Lower lobe of right lung (tissue), 2 donors: ENCODE measurements at places on chromosomes 2 and 18.

- DNase-seq: no peak
Observed at GRCh38 chr2:9382604-9383235, 40.6 kb downstream of the ITGB1BP1 start.

DNA sequence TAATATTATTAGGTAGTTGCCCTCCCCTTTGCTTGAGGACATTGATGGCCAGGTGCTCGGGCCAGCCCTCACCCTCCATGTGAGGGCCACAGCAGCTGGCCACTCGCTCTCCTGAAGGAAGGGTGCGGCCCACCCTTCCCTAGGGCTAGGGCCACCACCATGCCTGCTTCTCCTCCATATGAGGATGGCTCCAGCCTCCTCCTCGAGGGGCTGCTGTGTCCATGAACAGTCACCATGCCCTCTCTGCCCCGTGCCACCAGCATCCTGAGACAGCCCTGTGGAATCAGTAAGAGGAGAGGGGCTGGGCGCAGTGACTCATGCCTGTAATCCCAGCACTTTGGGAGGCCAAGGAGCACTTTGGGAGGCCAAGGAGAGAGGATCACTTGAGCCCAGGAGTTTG, 2.4 kb downstream of the GPR17 start:
- DNase-seq: peak; percentile 16

GRCh38 chr2:156437272-156437930, 1.2 kb downstream of the GPD2 start:
- peak; percentile 54 for DNase-seq

- DNase-seq: no peak
Observed at GRCh38 chr2:86022661-86023365, 82.9 kb downstream of the POLR1A start.

DNA sequence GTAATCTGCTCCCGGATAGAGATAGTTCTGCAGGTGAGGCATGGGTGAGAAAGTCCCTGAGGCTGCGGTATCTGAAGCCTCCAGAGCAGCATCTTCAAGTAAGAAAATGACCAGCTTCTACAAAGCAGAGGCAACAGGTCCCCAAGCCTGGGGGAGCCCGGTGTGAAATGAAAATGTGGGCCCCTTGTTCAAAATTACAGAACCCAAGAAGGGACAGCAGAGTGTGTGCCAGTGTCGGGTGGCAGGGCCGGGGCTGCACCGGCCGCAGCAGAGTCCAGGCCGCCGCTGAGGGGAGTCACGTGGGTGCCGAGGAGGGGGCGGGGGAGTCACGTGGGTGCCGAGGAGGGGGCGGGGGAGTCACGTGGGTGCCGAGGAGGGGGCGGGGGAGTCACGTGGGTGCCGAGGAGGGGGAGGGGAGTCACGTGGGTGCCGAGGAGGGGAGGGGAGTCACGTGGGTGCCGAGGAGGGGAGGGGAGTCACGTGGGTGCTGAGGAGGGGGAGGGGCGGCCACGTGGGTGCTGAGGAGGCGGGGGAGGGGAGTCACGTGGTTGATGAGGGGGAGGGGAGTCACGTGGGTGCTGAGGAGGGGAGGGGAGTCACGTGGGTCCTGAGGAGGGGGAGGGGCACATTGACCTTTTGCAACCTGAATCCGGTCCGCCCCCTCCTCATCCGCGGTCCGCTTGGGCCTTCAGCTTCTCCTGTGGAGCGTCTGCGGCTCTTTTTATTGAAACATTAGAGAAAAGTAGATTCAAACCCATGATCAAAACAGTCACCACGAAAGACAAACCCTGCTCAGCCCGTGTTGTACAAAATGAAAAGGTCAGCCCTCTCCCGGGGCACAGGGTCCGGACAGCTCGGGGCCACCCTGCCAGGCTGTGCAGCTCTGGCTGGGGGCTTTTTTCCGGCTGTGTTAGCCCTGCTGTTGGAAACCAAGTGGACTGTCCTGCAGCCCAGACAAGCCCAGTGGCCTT, 10.4 kb downstream of the COLEC11 start:
- no peak for DNase-seq

DNA sequence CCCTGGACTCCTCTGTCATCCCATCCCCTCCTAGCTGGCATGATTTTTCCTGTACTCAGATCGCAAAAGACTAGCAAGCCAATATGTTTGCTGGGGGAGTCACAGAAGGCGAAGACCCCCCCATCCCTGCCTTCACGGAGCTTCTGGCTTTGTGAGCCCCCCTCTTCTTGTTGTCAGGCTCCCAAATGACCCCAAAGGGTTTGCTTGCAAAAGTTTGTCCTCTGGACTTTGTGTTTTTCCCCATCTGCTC, 169.9 kb downstream of the SMAD7 start:
- no peak for DNase-seq

DNA sequence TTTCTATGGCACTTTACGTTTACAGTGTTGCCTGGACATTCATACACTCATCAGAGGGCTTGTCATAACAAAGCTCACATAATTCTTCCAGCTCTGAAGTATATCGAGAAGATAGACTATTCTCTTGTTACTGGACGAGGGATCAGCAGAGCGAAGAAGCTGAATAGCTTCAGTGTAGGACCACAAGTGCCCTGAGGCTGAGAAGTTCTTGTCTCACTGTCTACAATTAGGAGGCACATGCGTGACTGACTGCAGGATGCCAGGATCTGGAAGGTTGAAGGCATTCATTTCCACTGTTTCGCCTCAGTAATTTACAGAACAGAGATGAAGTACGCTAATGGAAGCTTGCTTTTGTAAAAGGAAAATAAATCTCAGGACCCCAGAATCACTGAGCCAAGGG, 9.6 kb downstream of the SH3YL1 start:
- no peak for DNase-seq

DNA sequence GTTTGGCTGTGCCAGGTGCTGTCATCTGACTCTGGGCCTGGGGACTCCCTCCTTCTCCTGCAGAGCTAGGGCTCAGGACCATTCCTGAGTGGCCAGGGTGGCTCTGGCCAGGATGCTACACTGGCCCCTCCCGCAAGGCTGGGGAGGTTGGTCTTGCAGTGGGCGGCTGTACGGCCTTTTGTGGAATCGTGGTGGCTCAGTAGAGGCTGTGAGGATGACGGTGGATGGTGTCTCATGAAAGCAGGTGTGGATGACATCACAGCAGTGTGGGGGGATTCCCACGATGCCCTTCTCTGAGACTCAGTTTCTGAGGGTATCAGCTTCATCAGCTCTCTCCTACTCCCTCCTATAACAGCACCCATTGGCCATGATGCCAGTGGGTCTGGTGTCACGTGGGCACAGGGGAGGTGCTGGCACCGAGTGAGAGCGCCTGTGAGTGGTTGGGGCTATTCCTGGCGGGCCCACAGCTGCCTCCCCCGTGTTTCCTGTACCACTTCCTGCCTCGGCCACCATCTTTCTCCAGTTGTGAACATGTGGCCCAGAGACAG, 144.2 kb upstream of the HDAC4 start:
- no peak for DNase-seq

- peak; percentile 82 for DNase-seq
Observed at GRCh38 chr2:55923091-55923981, at the start of gene EFEMP1. Gene EFEMP1 (minus strand): TSS chr2:55923782. CDS start chr2:55922440, 1,342 bp downstream.

GRCh38 chr2:28449488-28450395, 46.1 kb upstream of the PLB1 start:
- no peak for DNase-seq

DNA sequence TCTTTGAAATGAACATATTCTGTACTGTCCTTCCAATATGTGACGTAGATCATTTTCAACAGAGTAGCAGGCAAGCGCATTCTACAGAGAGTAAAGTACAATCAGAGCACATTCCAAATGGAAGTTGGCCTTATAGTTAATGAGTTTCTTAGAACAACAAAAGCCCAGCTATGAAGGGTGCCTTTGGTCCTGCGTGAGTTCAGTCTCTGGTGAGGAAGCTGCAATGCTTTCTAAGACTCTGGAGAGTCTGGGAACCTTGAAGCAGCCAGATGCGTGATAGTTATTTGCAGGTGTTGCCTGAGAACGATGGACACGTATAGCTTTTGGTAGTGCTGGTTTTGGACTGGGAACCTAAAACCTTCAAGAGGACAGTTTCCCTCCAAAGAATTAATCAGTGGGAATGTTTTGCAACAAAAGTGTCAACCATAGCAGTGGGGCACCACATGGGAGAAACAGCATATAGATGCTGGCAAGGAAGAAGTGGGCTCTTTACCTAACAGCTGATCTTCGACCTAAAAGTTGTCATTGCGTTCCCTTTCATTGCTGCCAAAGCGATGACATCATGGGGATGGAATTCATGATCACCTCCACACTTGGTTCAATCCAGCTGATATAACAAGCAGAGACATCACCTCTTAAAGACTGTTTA, 9.3 kb upstream of the SNORC start:
- DNase-seq: no peak

DNA sequence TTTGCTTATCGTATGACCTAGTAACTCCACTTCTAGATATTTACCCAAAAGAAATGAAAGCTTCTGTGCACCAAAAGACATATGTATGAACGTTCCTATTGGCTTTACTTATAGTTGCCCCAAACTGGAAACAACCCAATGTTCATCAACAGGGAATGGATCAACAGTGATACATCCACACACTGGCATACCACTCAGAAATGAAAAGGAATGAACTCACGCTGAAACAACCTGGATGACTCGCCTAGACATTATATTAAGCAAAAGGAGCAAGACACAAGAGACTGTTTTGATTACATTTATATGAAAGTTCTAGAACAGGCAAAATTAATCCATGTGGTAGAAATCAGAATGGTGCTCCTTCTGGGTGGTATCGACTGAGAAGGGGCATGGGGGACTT, 18.9 kb downstream of the ADRA2B start:
- DNase-seq: no peak

DNA sequence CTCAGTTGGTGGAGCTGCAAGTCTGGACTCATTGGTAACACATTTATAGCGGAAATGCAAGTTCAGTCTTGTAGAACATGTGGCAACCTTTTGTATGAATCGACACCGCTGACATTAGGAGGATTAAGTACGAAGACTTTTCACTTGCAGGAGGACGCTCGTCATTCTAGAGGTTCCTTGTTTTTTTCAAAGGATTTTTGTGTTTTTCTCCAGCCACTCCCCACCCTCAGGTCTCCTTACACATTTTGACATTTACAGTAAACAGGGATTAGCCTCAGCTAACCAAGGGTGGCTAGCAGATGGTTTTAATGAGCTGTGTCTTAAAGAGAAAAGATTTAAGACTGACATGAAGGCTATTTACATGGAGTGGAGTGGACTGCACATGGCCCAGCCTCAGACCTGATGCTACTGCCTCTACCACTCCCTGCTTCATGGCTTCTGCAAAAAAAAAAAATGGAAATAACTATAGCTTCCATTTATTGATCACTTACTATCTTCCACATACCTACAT, 173.8 kb downstream of the TRIB2 start:
- no peak for DNase-seq

GRCh38 chr2:110871637-110872036, 139.3 kb downstream of the ACOXL start:
- no peak for DNase-seq

DNA sequence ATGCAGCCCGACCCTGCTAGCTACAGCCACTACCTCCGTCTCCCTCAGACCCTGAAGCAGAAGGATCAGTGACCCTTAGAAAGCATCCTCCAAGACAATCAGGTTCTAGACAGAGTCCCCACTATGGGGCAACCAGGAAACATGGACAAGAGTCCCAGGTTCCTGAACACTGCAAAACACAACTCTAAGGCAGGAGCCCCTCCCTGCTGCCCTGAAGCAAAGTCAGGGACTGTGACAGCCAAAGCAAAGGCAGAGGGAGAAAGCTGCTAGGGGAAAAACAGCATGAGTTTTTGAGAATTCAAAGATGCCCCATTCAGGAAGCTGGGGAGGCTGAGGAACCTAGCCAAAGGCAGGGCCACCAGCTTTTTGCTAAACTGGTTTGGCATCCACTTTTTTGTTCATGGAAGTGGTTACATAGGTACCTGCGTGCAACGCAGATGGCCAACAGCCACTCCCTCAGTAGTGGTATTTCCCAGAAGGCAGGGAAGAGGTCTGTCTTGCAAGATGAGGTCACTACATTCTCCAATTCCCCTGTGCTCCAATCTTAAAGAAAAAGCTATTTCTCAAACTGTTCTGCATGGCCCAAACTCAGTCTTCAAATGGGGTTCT, 33.2 kb downstream of the MYO5B start:
- peak; percentile 54 for DNase-seq

- DNase-seq: no peak
Observed at GRCh38 chr2:197254776-197255530, 55.6 kb downstream of the ANKRD44 start.

DNA sequence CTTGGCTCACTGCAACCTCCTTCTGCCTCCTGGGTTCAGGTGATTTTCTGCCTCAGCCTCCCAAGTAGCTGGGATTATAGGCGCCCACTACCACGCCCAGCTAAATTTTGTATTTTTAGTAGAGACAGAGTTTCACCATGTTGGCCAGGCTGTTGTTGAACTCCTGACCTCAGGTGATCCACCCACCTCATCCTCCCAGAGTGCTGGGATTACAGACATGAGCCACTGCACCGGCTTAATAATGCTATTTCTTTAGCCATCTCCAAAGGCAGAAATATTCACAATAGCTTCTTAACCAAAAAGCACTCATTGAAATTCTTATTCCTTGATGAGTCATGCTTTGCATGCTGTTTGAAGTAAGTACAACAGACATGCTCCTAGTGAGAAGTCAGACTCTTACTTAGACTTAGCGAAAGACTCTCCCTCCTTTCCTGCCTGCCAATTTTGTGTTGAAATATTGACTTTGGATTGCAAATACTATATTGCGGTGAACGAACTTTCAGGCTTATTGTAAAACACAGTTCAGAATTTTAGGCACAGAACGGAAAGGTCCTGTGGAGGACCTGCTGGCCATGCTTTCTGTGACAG, 4.4 kb downstream of the ACTR3 start:
- DNase-seq: no peak

- DNase-seq: no peak
Observed at GRCh38 chr18:36608107-36608506, 220.7 kb downstream of the TPGS2 start.

DNA sequence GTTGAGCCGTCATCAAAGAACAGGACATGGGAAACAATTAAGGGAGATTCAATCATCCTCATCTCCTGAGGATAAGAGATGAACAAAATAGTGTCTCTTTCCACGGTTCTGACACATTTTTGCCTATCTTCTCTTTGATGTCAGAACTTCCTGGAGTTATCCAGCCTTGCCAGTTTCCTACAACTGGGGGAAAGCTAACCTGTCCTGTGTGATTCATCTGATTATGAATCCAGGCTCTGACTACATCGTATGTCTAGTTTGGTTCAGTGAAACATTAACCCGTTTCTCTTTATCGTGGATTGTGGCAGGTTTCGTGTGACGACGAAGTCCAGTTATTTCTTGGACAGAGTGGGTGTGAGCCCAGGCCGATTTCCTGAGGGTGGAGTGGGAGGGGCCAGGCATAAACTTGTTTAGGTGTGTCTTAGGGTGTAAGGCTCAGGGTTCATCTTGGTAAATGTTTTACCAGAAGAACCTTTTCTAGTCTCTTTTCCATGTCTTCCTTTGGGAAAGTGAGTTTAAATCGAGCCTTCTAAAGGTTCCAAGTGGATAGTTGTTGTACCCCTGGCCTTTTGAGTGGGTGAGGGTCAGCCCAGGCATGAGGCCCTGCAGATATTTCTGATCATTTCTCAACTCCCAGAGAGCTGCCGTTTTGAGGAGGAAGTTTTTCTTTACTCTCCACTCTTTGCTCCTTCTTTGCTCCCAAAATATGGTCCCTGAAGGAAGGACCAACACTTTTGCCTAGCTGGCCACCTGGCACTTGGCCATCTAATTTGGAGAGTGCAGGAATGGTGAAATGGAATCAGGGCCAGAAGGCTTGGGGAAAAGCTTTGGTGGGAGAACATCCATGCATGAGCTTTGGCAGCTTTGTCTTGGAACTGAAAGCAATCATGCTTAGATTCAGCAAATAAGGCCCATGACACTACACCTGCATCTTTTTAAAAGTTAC, 50.4 kb upstream of the FZD5 start:
- no peak for DNase-seq

- no peak for DNase-seq
Observed at GRCh38 chr2:20211860-20212458, 13.0 kb downstream of the SDC1 start.

GRCh38 chr18:6204476-6204875, 210.2 kb downstream of the L3MBTL4 start:
- no peak for DNase-seq
